Muscle of arm (tissue), 14 donors: ENCODE measurements at places on chromosomes 4 and X. TPM values are rescaled to one million over a fixed set of nuclear protein-coding genes. Genes with fewer than 3 reads are reported as not detected.

DNA sequence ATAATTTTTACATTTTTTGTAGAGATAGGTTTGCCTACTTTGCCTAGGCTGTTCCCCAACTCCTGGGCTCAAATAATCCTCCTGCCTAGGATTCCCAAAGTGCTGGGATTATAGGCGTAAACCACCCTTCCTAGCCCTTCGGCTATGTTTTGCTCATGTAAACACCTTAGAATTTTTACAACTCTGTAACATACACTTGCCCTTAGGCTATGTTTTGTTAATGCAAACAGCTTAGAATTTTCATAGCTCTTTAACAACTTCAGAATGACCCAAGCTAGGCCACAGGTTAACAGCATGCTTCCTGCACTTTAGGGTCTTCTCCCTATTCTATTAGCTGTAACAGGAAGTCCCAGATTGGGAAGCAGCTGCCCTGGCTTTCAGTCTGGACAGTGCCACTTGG, 24.2 kb downstream of the KLHL15 start:
- no peak for DNase-seq

DNA sequence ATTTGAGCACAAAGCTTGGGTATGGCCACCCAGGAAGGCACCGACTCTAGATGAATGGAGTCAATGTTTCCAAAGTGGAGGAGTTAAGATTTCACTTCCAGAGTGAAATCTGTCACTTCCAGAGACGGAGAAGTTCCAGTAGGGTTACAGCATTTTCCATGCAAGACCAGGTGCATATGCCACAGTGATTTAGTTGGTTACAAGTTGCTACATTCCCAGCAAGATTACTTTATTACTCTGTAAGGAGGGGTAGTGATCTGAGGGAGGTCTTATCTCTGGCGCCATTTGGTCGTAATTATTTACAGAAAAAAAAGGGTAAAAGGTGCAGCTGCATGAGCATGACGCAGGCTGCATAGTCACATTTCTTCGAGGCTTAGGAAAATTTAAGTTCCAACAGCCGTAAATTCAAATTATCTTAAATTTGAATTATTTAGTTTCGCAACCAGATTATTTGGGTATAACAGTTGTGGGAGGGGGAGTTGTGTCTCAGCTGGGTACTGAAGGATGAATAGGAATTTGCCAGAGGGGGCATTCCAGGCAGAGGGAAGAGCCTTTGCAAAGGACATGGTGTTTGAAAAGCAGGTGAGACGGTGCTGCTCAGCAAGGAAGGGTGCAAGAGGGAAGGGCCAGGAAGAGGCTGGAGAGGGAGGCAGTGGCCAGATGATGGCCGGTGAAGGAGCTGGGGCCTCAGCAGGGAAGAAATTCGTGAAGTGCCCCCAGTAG, 17.4 kb upstream of the AFAP1 start:
- DNase-seq: no peak

- no peak for DNase-seq
Measured at GRCh38 chrX:72272868-72273267, 4.2 kb downstream of the RPS4X start.

EDA gene
- 25.6 TPM for polyA plus RNA-seq

TRIM75 gene
- polyA plus RNA-seq: not detected
